ENCODE measurements at places on chromosomes 3 and 15.

GRCh38 chr15:100517846-100518245 lies 10.9 kb downstream of the CERS3 start:
- DNase-seq = no peak

GRCh38 chr15:94206463-94207167 lies 24.7 kb upstream of the MCTP2 start:
- peak; percentile 96 for DNase-seq

- DNase-seq = no peak
These were observed 75.6 kb downstream of the PDZRN3 start for GRCh38 chr3:73549051-73549600.

DNA sequence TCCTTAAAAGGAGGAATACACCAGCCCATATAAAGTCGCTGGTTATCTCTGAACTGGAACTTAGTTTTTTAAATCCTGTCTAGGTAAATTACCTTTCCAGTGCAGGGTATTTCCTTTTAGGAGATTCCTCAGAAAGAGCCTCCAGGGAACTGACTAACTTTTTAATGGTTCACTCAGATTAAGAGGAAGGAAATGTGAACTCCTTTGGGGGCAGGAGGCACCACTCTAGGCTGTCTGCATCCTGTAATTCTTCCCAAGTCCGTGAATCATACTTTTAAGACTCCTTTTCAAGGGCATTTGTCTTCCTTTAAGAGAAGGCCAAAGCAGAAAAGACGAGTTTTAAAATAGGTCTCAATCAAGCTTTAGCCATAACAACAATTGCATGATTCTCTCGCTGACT lies 871.2 kb upstream of the NR2F2 start:
- DNase-seq = no peak

GRCh38 chr3:112047264-112047663 lies 12.7 kb downstream of the TMPRSS7 start:
- no peak for DNase-seq

DNA sequence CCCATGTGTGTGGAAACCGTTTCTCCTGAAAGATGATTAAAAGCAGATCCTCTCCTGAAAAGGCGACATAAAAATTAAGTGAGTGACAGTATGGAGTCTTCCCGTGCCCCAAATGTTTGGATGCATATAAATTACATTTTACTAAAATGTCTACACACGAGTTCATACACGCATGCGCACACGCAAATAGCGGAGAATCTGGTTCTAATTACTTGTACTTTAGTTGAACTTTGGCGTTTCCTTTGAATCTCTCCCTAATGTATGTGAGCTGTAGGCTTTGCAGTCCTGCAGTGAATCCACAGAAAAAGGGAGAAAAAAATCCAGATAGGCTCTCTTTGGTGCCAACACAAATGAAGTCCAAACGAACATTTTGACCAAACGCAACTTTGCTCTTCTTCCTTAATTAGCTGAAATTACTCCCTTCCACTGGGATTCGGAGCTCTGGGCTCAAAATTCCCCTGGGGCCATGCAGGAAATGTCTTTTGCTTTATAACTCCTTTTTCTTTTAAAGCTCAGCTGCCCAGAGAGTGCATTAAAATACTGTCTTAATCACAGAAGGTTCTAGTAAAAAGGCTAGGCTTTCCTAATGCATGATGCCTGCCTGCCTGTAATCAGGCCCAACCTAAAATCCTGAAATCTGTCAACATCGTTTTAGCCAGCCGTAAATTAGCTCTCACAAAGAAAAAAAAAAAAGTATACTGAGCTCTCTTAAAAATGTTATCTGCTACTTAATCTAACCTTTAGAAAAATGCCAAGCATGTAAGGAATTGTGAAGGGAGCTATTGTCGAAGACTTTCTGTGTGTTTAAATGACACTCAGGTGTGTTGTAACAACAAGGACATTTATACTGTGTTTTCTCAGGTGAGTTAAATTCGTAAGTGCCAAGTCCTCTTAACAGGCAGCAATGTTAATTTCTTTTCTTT lies 26.2 kb downstream of the RARB start:
- DNase-seq = no peak

DNA sequence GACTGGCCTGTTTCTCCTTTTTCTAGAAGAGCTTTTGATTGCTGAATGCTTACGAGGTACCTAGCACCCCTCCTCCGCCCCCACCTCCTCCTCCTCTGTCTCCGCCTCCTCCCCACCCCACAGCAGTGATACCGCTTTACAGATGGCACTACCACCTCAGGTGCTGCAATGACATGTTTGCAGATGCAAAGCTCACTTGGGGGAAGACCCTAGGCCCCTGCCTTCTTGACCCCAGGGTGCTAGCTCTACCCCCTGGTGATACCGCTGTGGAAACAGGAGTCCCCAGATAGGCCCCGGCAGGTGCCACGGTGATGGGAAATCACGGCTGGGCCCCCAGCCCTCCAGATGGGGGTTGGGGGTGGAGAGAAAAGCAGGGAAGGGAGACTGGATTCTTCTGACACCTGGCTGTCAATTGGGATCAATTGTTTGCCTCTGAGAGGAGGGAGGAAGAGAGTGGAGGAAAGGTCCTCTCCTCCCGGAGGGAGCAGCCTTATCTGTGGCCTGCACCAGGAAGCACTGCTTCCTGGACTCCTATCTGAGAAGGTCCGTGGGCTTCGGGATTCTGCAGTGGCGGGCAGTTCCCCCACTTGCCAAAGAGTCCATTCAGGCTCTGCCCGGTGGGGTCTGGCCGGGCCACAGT lies 37.6 kb downstream of the DNASE1L3 start:
- no peak for DNase-seq

DNA sequence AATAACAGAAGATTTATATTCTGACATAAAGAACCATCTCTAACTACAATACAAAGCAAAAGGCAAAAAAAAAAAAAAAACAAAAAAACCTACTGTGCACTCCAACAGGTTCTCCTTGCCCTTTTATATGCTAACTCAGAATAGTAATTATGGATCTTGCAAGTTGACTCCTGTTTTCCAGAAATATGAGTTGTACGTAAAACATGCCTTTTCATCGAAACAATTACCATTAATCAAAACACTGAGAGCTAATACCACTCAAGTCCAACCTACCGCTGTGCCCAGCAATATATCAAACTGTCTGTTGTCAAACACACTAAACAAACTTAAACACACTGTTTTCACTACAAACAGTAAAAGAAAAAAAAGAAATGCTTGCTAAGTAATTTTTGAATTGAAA lies 389.8 kb downstream of the TBC1D5 start:
- no peak for DNase-seq

DNA sequence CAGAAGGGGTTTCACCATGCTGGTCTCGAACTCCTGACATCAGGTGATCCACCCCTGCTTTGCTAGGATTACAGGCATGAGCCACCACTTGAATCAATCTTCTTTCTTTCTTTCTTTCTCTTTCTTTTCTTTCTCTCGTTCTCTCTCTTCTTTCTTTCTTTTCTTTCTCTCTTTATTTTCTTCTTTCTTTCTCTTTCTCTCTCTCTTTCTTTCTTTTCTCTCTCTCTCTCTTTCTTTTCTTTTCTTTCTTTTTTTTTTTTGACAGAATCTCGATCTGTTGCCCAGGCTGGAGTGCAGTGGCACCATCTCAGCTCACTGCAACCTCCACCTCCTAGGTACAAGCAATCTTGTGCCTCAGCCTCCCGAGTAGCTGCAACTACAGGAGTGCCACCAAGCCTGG lies 37.9 kb upstream of the PIK3CB start:
- no peak for DNase-seq

DNA sequence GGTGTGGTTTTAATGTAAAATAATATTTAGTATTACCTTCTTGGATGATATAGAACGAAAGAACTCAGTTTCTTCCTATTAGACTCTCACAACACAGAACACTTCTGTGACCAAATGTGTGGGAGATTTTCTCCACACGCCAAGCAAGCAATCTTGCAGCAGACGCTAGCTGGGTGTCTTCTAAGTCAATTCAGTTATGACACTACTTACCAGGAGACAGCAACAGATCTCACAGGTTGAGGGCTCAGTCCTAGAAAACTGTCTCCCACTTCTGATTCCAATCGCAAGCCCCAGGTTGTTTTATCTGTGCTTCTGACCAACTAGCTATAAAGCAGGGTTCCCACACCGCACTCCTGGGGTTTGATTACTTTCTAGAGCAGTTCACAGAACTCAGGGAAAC lies 41.2 kb downstream of the HERC1 start:
- DNase-seq = no peak

GRCh38 chr3:12218161-12218560 lies 59.4 kb upstream of the TIMP4 start:
- no peak for DNase-seq
